ENCODE measurements at places on chromosomes 16 and 17. TPM values are rescaled to one million over a fixed set of nuclear protein-coding genes. Genes with fewer than 3 reads are reported as not detected.

DNA sequence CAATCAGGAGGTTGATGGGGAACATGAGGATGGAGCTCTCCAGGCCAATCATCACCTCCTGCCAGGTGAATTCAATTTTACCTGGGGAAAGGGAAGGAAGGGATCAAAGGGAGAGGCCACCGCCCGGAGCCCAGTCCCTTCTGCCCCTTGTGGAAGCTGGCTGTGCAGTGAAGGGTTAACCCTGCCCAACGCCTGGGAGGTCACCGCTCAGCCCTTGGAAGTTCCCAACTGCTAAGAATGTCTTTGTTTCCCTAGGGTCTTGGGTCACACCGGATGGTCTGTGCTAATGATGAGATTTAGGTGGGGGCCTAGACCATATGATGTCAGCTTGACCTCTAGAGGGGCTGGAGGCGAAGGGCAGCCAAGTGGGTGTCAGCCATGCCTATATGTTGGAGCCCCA lies 52.1 kb upstream of the GCSH start:
- no peaks in the 10 kb centered on the region for H3K36me3 ChIP-seq
- no peak for DNase-seq

- H3K4me3 ChIP-seq: no peak overlapping the region
- no peak for DNase-seq
- no peak overlapping the region for H3K27ac ChIP-seq
- no peaks in the 10 kb centered on the region for H3K36me3 ChIP-seq
- peaks cover 7% of the 10 kb centered on the region for H3K27me3 ChIP-seq
Observed at GRCh38 chr16:22726868-22727267, 87.1 kb upstream of the HS3ST2 start.

Gene ABCA9
- total RNA-seq: not detected

DNA sequence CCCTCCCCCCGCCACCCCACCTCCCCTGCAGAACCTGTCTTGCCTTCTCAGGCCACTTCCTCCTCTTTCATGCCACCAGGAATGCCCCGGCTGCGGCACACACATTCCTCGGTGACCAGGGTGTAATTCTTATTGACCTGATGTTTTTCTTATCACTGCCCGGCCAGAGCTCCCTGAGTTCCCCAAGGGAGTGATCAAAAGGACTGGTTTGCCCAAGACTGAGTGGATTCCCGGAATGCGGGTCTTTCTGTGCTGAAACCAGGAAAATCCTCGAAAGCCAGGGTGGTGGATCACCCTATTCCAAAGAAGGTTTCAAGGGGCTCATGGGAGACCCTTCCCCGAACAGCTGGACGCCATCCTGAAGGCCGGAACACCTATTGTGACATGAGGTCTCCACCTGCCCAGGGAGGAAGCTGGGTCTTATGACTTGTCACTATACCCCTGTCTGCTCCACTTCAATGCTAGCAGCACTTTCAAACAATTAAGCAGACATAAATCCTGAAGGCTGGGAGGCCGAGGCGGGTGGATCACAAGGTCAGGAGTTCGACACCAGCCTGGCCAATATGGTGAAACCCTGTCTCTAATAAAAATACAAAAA lies 53.0 kb upstream of the RPL38 start:
- peaks cover 1% of the 10 kb centered on the region for H3K27me3 ChIP-seq
- DNase-seq: no peak
- H3K4me3 ChIP-seq: no peak overlapping the region
- no peaks in the 10 kb centered on the region for H3K4me1 ChIP-seq
- H3K36me3 ChIP-seq: no peaks in the 10 kb centered on the region

DNA sequence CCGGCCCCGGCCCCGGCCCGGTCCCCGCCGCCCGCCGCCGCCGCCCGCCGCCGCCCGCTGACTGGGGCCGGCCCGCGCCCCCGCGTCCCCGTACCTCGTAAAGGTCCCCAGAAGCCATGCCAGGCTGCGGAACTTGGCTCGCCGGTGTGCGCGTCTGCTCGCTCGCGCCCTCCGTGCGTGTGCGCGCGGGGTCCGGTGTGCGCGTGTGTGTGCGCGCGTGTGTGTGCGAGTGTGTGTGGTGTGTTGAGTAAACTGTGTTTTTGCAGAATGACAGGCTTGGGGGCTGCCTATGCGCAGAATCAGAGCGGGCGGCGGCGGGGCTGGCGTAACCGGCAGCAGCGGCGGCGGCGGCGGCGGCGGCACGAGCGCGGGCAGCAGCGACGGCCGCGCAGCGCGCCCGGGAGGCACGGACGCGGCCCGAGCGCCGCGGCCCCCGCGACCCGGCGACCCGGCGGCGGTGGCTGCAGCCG lies 307 bp downstream of the CDYL2 start:
- H3K27ac ChIP-seq: peak overlapping the region; percentile 98
- H3K36me3 ChIP-seq: peaks cover 20% of the 10 kb centered on the region
- peak overlapping the region; percentile 95 for H3K4me3 ChIP-seq
- DNase-seq: peak; percentile 56
- H3K27me3 ChIP-seq: no peaks in the 10 kb centered on the region
- peaks cover 57% of the 10 kb centered on the region for H3K4me1 ChIP-seq

Gene RNF167
- 140 TPM for total RNA-seq

DNA sequence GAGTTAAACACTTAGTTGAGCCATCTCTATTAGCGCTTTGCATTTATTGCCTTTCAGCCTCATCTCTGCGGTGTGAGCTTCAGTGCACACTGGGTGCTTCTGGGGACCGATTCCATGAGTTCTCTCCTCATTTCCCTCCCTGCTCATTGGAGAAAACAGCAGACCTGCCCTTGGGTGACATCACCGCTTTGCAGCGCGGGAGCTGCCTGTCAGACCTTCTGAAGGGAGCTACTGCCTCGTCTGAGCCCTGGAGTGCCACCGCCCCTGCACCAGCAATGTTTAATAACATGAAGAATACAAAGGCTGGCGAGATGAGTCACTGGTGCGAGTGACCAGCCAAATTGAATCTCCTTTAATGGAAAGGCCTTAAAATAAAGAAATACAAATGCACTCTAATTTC lies 30.2 kb upstream of the CPPED1 start:
- no peak overlapping the region for H3K4me3 ChIP-seq
- DNase-seq: no peak
- H3K36me3 ChIP-seq: no peaks in the 10 kb centered on the region
- no peak overlapping the region for H3K27ac ChIP-seq
- peaks cover 11% of the 10 kb centered on the region for H3K27me3 ChIP-seq
- peaks cover 8% of the 10 kb centered on the region for H3K4me1 ChIP-seq

DNA sequence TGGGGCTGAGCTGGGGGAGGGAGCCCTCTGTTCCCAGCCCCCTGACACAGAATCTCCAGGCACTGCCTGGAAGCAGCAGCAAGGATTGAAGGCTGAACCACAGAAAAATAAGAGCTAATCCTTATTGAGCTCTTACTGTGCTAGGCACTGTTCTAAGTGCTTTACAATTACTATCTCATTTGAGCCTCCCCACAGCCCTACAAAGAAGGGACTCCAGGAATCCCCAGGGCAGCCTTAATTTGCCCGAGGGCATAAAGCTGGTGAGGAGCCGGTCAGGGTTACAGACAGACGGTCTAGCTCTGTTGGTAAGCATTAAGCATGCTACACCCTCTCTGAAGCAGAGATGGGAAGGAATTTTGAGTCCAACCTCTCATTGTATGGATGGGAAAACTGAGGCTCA lies 7.0 kb downstream of the SAMD14 start:
- no peak for DNase-seq
- H3K27ac ChIP-seq: no peak overlapping the region
- peaks cover 54% of the 10 kb centered on the region for H3K27me3 ChIP-seq
- H3K4me3 ChIP-seq: no peak overlapping the region
- H3K4me1 ChIP-seq: peaks cover 5% of the 10 kb centered on the region
- no peaks in the 10 kb centered on the region for H3K36me3 ChIP-seq

Gene ACLY
- total RNA-seq: 200 TPM

DNA sequence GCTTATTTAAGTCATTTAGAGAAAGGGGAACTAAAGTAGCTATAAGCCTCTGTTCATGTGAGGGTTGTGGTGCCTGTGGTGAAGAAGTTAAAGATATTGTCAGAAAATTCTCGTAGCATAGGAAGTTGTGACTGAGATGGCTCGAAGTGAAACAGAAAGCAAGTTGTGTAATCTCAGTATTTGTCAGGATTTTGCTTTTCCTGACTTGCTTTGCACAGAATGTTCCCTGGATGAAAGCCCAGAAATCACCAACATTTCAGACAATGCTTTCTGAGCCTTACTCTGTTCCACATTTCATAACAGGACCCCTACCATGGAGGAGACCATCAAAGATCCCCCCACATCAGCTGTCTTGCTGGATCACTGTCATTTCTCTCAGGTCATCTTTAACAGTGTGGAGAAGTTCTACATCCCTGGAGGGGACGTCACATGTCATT lies 10.6 kb downstream of the CALCOCO2 start:
- H3K4me1 ChIP-seq: peaks cover 54% of the 10 kb centered on the region
- peaks cover 2% of the 10 kb centered on the region for H3K27me3 ChIP-seq
- H3K4me3 ChIP-seq: peak overlapping the region; percentile 66
- peaks cover 25% of the 10 kb centered on the region for H3K36me3 ChIP-seq
- DNase-seq: peak; percentile 54

DNA sequence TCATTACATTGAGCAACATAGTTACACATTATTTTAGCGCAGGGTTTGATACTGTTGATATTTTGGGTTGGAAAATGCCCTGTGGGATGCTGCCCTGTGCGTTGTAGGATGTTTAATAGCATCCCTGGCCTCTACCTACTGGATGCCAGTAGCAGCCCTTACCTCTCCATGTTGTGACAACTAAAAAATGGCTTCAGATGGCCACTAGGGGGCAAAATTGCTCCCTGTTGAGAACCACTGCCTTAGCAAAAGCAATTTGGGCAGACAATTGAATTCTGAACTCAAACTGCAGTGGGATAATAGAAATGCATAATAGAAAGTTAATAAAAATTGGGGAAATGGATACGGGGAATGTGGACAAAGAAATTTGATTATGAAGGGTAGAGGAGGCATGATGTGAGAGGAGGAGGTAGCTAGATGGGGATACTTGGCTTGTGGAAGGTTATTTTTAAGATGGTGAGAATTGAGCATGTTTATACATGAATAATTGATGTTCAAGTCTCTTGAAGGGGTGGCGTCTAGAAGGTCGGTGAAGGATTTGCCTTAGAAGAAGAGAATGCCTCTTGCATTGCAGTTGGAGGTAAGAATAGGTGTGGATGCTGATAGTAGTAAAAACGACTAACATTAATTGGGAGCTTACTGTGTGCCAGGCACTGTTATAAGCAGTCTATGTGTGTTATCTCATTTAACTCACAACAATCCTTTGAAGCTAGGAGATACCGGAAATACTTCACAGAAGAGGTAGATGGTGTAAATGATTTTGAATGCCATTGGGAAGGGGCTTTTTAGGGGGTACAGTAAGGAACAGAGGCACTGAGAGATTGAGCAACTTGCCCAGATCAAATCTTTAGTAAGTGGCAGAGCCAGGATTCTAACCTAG lies 19.0 kb downstream of the HEATR9 start:
- DNase-seq: peak; percentile 49
- H3K27ac ChIP-seq: peak overlapping the region; percentile 42
- H3K4me1 ChIP-seq: peaks cover 19% of the 10 kb centered on the region
- H3K27me3 ChIP-seq: no peaks in the 10 kb centered on the region
- peaks cover 45% of the 10 kb centered on the region for H3K36me3 ChIP-seq
- no peak overlapping the region for H3K4me3 ChIP-seq

Gene ATP6V0C
- 117 TPM for total RNA-seq

DNA sequence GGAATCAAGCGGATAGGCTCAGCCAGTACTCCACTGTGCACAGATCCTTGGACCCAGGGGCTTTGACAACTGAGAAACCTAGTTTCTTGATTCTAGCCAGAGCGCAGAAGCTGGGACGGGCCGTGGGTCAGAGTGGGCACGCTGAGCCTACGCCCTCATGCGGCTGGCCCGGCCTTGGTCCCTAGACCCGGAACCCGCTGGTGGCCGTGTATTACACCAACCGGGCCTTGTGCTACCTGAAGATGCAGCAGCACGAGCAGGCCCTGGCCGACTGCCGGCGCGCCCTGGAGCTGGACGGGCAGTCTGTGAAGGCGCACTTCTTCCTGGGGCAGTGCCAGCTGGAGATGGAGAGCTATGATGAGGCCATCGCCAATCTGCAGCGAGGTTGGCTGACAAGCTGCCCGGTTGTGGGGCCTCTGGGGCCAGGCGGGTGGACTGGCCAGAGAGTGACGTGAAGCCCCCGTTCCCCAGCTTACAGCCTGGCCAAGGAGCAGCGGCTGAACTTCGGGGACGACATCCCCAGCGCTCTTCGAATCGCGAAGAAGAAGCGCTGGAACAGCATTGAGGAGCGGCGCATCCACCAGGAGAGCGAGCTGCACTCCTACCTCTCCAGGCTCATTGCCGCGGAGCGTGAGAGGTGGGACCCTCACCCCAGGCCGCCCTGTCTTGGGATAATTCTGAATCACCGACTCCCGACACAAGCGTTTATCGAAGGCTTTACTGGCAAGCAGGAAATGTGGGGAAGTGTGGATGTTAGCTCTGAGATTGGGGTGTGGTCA lies 946 bp downstream of the STUB1 start:
- no peak overlapping the region for H3K27ac ChIP-seq
- H3K4me1 ChIP-seq: peaks cover 5% of the 10 kb centered on the region

DNA sequence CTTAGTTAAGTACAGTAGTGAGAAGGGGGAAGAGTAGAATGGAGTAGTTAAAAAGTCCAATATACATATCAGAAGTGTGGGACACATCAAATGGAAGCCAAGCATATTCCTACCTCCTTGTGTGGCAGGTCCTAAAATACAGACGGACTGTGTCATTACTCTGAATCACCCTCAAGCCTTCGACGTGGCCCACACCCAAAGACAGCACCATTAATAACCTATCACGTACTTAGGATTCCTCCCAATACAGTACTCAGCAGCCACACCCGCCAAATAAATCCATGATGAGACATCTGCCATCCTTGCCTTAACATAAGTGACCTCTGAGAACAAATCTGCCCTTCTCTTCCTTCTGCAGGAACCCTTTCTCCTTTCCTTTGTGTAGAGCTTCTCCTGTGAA lies 38.9 kb downstream of the UBE2G1 start:
- peaks cover 24% of the 10 kb centered on the region for H3K4me1 ChIP-seq
- no peaks in the 10 kb centered on the region for H3K27me3 ChIP-seq
- H3K36me3 ChIP-seq: peaks cover 18% of the 10 kb centered on the region
- H3K4me3 ChIP-seq: no peak overlapping the region
- DNase-seq: no peak

Gene RBBP6
- total RNA-seq: 67.0 TPM

GRCh38 chr16:22784690-22785214 lies 29.2 kb upstream of the HS3ST2 start:
- H3K4me1 ChIP-seq: no peaks in the 10 kb centered on the region
- DNase-seq: no peak
- no peak overlapping the region for H3K4me3 ChIP-seq
- H3K36me3 ChIP-seq: no peaks in the 10 kb centered on the region
- peaks cover 4% of the 10 kb centered on the region for H3K27me3 ChIP-seq

- H3K27ac ChIP-seq: no peak within 1 kb of the TSS
- H3K36me3 ChIP-seq: no peaks in the 10 kb centered on the region
- peaks cover 32% of the 10 kb centered on the region for H3K4me1 ChIP-seq
- H3K4me3 ChIP-seq: no peak within 1 kb of the TSS
- no peak for DNase-seq
Observed at GRCh38 chr17:41308918-41309359, at the start of gene KRTAP16-1. TSS of gene KRTAP16-1 (minus strand) at chr17:41309309. CDS start at chr17:41309253, 56 bp downstream.

- H3K36me3 ChIP-seq: no peaks in the 10 kb centered on the region
- no peak overlapping the region for H3K4me3 ChIP-seq
- no peaks in the 10 kb centered on the region for H3K4me1 ChIP-seq
- no peak for DNase-seq
- no peak overlapping the region for H3K27ac ChIP-seq
Observed at GRCh38 chr17:74185571-74186185, 17.8 kb upstream of the RPL38 start.

- H3K4me3 ChIP-seq: no peak overlapping the region
- no peaks in the 10 kb centered on the region for H3K27me3 ChIP-seq
Observed at GRCh38 chr16:64151990-64152767, 969.7 kb downstream of the CDH11 start.

GRCh38 chr17:54982399-54982798 lies 13.8 kb downstream of the STXBP4 start:
- peaks cover 6% of the 10 kb centered on the region for H3K4me1 ChIP-seq
- H3K4me3 ChIP-seq: no peak overlapping the region
- H3K36me3 ChIP-seq: peaks cover 2% of the 10 kb centered on the region
